ENCODE measurements at places on chromosomes 6 and 20.
A peak's percentile ranks its signal among the peaks of the same experiment; 100 is the strongest.

DNA sequence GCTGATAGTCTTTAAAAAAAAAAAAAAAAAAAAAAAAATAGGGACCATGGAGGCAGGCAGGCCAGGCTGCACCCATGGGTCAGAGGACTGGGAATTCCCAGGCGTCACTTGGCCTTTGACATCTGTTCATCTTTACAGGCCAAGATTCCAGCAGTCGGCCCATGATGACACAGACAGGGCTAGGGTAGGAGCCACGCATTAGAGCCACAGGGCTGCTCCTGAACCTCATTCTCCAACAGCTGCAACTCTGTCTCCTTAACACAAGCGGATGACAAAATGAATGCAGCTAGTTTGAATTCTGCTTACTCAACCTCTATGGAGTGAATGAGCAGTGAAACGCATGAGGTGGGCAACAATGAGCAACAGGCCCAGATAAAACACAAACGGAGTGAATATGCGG lies 126.4 kb downstream of the LY86 start:
- no peak for DNase-seq

GRCh38 chr6:156427345-156427744 lies 349.8 kb upstream of the ARID1B start:
- no peak for DNase-seq

DNA sequence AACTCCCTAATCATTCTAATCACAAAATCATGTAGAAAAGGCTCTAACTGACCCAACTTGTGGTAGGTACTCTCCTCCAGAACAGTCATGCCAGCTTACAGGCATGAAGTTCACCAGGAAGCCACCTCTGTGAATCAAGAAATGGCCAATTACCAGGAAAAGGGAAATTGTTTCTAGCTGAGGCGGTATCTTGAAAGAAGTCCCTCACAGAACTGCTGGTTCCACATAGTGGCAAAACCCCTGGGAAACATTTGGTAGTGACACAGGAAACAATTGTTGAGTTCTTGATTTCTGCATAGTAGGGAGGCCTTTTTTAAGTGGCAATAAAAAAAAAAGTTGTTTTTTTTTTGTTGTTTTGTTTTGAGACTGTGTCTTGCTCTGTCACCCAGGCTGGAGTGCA lies 3.4 kb upstream of the ZHX3 start:
- no peak for DNase-seq

DNA sequence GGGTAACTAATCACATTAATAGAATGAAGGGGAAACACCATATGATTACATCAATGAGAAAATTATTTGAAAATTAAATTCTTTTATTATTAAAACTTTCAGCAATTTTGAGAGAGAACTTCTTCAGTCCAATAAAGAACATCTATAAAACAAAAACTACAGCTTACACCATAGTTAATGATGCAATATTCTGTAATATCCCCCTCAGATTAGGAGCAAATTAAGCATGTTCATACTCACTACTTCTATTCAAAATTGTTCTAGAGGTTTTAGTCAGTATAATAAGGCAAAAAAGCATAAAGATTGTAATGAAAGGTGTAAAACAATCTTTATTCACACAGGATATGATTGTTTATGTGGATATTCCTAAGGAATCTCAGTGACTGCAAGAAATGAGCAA lies 465.4 kb downstream of the CD109 start:
- no peak for DNase-seq

- DNase-seq: no peak
Observed at GRCh38 chr6:87068795-87069194, 26.1 kb downstream of the CGA start.

DNA sequence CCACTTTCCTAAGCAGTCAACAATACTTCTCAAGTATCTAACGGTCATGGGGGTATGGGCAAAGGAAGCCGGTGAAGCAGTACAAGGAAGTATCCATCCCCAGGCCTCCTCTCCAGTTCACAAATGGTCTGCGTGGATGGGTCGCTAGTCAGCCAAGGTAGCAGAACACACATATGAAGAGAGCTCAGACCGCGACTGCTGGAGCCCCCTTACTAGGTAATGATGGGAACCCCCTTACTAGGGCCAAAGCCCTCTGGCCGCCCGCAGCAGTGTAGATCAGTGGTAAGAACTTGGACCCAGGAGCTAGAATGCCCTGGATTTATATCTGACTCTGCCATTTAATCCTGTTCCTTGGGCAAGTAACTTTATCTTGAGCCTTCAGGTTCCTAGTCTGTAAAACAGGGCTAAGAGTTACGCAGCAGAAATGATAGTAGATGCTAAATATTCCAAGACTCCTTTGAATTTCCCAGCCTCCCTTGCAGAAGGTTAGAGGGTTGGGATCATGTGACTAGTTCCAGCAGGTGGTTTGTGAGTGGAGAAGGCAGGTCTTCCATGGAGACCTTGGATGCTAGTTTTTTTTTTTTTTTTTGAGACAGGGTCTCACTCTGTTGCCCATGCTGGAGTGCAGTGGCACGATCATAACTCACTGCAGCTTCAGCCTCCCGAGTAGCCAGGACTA lies 2.1 kb upstream of the CLPSL2 start:
- no peak for DNase-seq

DNA sequence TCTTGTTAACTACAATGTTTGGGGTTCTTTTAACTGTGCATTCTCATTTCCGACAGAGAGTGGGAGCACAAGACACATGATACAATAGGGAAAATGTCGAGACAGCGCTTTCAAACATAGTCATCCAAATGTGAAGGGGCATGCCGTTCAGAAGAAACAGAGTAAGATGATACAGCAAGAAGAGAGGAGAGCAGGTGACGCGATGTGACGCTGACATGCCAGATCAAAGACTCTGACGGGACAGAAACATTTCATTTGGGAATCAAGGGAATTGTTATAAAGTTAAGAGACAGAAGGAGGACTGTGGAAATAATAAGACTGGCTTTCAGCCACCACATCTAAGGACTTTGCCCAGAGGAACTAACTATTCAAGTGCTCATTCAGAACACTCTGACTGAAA lies 117.4 kb downstream of the FAXC start:
- no peak for DNase-seq

DNA sequence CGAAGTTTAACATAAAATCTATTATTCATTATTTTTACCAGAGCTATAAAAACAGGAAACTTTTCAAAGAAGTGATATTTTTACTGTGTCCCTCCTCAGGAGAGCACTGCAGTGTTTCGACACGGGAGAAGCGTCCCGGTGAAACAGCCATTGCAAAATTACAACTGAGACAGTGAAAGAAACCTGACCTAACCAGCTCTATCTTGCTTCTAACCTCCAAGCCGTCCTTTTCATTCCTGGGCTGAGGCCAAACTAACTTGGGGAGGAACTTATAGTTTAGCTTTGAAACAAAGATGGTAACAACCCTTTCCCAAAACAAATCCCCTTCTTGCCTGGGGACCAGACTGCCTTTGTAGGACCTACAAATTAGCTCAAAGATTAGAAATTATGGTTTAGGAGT lies 79.2 kb downstream of the WDR27 start:
- no peak for DNase-seq

DNA sequence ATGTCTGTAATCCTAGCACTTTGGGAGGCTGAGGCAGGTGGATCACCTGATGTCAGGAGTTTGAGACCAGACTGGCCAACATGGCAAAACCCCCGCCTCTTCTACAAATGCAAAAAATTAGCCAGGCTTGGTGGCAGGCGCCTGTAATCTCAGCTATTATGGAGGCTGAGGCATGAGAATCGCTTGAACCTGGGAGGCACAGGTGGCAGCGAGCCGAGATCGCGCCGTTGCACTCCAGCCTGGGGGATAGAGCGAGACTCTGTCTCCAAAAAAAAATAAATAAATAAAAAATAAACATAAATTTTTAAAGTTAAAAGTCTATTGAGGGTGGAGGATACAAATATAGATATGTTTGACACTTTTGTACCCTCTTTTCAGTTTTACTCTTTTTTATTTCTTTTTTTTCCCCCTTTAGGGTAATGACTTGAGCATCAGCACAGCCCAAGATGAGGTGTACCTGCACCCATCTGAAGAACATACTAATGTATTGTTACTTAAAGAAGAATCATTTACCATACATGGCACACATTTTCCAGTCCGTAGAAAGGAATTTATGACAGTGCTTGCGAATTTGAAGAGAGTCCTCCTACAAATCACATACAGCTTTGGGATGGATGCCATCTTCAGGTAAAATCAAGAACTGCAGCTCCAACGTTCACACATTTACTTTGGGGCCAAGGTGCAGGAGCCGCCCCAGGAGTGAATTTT lies 368.9 kb downstream of the LAMA2 start:
- peak; percentile 66 for DNase-seq

DNA sequence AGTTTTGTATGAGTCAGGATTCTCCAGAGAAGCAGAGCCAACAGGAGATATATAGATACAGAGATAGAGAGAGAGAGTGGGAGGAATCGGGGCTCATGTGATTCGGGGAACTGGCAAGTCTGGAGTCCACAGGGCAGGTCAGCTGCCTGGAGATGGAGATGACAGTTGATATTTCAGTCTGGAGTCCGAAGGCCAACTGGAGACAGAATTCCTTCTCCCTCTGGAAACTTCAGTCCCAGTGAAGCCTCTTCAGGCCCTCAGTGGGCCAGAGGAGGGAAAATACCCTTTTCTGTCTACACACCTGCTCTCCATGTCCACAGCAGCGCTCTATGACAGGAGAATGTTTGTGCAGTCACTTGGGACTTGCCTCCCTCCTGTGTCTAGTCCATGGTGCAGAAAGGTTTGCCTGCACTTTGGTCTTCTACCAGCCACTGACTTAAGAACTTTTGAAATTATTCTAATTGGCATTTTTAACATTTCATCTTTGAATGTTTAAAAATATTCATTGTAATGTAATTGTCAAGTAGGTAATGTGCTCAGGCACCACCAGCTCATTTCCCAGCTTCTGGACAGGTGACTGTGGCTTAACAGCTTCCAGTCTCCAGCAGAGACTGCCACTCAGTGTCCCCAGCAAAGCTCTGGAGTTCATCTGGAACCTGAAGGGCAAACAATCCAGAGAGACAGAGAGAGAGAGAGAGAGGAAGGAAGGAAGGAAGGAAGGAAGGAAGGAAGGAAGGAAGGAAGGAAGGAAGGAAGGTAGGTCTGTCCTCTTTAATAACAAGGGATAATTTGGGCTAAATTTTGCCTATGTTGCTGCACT lies 43.8 kb upstream of the AFDN start:
- DNase-seq: no peak

GRCh38 chr20:9126527-9126926 lies 57.6 kb downstream of the PLCB4 start:
- DNase-seq: no peak

DNA sequence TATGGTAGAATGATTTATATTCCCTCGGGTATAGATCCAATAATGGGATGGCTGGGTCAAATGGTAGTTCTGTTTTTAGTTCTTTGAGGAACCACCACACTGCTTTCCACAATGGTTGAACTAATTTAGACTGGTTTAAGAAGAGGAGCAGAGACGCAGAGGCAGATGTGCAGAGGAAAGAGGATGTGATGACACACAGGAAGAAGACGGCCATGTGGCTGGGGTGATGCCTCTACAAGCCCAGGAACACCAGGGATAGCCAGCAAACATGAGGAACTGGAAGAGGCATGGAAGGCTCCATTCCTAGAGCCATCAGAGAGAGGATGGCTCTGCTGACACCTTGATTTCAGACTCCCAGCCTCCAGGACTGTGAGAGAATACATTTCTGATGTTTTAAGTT lies 218.3 kb upstream of the DTNBP1 start:
- DNase-seq: no peak

GRCh38 chr20:8646033-8646441 lies 422.9 kb upstream of the PLCB4 start:
- DNase-seq: no peak

GRCh38 chr6:155418017-155418761 lies 37.5 kb downstream of the NOX3 start:
- peak; percentile 75 for DNase-seq

DNA sequence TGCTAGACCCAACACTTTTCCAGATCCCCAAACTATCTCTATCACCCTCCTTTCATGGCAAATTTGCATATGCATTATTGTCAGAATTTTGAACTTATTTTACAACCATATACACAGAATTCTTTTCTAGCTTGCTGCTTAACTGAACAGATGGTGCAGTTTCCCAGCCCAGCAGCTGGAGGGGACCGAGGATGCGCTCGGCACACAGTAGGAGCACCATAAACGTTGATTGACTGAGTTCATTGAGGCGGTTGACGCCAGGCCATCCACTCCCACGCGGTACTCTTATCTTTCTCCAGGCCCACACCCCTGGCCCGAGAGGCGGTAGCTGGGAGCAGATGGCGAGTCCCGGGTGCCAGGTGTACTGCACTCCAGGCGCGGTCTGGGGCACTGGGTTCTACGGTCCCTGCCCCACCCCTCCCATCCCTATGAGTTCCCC lies 6.8 kb upstream of the SOX4 start:
- no peak for DNase-seq

- DNase-seq: no peak
Observed at GRCh38 chr6:71289802-71290175, 1.2 kb downstream of the OGFRL1 start.

DNA sequence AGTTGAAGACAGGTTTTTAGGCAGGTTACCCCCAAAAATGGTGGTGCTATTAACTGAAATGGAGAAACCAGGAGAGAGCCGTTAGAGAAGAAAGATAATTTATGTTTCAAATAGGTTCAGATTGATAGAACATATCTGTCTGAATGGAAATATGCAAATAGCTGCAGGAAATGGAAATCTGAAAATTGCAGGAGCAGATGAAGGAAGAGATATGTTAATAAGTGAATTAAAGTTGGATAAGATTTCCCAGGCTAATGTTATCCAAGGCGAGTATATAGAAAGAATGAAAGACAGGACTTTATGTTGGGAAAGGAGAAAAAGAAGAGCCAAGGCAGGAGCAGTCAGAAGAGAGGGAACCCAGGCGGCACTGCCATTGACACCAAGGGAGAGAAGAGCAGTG lies 365.6 kb downstream of the ARHGAP18 start:
- DNase-seq: no peak

DNA sequence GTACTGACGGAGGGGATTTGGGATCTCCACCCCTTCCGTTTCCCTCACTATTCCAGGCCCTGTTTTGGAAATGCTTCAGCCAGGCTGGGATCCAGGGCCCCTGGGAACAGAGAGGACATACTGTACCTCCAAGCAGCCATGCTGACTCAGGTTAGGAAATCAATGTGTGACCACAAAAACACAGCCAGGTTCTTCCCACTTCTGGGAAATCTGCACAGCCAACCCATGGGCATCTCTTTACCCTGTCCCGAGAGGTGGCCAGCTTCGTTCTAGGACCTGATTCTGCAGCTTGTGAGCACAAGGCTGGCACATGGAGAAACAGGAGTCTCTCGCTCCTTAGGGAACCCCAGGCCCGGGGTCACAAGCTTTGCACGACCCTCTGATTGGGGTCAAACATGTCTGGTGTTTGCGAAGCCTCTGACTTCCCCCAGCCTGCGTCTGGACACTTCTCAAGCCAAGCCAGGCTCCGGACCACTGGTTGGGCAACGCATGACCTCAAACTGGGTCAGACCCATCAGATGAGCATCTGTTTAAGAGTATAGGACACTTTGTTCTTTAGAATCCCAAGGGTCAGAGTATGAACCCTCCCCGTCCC lies 8.3 kb upstream of the TTPAL start:
- DNase-seq: no peak

GRCh38 chr20:53070706-53071392 lies 98.7 kb downstream of the TSHZ2 start:
- DNase-seq: peak; percentile 59

GRCh38 chr6:89357390-89357789 lies 4.9 kb upstream of the UBE2J1 start:
- DNase-seq: peak; percentile 22

All from CD4-positive, alpha-beta T cell treated with Interleukin-10 for 1 hour (primary cell).